NCI-H146 (cell line): ENCODE measurements at places on chromosomes 11 and 22.

- DNase-seq, result no peak
Observed at GRCh38 chr22:28986366-28986765, 75.3 kb downstream of the C22orf31 start.

- DNase-seq, result no peak
Observed at GRCh38 chr11:62961017-62961570, 23.7 kb downstream of the SLC22A6 start.

GRCh38 chr22:37193629-37194191 lies 5.7 kb upstream of the C1QTNF6 start:
- DNase-seq, result no peak

GRCh38 chr11:115682888-115683287 lies 178.7 kb upstream of the CADM1 start:
- no peak for DNase-seq

DNA sequence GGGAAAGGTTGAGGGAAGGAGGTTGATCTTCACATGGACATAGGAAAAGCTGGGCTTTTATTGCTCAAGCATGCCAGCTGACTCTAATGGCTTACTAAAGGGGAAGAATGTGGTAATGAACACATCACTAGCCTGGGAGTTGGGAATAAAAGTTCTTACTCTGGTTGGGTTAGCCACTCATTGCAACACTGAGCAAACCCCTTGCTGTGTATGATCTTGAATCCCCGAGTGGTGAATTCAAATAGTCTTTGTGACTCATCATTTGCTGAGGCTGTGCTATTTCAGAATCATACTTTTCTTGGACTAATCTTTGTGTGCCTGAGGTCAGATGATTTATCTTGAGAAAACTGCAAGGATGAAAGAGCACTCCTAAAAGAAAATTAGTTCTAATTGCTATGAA lies 304.1 kb upstream of the ANO5 start:
- no peak for DNase-seq

DNA sequence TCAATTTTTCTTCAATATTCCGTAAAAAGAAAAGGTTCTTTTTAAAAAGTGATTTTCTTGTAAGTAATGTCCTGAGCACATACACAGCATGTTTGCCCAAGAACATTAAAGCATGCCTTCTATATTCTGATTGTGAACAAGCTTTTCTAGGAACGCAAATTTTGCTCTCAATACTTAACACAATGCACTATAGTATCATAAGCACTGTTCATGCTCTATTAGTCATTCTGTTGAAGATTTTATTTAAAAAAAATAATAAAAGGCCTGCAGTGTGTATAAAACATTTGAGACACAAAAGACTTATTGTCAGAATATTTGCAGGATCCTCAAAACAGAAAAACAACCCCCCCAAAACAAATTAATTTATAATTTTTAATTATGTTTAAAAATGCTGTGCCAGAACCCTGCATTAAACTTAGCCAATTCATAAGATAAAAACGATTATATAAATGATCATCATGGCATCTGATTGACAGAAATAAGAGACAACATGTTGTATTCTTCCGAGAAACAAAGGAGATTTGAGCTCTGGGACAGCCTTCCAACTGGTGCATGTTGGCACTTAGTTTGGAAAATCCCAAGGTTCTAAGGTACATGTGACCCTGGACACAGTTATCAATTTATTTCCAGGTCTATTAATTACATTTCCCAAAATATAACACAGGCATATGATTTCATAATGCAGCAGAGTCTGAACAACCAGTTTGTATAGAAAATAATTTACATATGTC lies 13.1 kb downstream of the MTMR2 start:
- DNase-seq, result no peak

DNA sequence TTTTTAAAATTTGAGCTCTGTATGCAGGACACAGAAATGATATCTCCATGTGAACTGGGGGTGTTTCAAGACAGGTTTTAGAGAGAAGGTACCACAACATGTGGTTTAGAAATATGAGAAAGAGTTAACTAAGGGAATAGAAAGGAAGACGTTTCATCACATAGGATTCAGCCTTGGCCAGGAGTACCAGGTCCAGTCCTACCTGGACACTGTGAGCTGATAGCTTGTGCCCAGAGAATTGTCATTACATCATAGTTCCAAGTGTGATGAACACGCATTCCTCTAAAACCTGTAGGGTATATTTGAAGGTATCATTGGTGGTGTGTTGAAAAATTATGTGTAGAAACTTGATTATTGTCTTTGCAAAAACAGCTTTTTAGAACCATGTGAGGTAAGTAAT lies 1.8 kb downstream of the SLC22A9 start:
- DNase-seq, result no peak

DNA sequence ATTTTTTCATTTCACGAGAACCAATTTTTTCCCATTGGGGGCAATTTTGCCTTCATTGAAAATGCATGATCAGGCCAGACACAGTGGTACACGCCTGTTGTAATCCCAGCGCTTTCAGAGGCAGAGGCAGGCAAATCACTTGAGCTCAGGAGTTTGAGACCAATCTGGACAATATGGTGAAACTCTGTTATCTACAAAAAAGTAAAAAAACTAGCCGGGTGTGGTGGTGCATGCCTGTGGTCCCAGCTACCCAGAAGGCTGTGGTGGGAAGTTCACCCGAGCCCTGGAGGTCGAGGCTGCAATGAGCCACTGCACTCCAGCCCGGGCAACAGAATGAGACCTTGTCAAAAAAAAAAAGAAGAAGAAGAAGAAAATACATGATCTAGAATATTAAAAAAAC lies 19.2 kb upstream of the UPK3A start:
- no peak for DNase-seq

- DNase-seq, result no peak
Observed at GRCh38 chr22:39714321-39714720, 143.8 kb downstream of the CACNA1I start.

GRCh38 chr11:11468954-11469353 lies 115.9 kb upstream of the CSNK2A3 start:
- no peak for DNase-seq
